ENCODE measurements at places on chromosomes 5 and 9.

DNA sequence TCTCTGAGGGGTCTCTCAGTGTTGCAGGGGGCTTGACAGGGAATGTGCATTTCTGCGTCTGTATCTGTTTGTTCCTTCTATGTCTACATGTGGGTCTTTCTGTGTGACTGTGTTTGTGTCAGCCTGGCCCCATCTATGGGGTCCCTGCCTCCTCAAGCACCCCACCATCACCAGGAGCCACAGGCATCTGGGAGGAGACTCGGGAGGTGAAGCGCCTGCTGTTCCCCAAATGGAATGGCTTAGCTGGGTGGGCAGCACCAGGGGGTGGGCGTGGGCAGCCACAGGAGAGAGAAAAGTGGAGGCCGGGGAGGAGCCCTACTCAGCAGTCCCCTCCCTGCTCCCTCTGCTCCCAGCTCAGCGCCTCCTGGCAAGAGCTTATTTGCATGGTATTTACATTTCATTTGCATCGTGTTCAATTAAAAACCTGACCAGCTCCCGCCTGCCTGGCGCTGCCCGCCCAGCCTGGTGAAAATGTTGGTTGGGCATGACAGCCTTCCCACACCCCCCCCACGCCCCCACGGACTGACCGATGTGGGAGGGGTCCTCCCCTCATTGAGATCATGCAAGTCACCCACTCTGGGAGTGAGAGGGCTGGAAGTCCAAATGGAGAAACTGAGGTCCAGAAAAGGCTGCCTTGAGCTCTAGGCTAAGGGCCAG, 50.5 kb downstream of the CXXC5 start:
- no peak for DNase-seq

GRCh38 chr5:68872088-68872839, 221.6 kb upstream of the SLC30A5 start:
- no peak for DNase-seq

GRCh38 chr5:1748271-1748670, 51.4 kb downstream of the MRPL36 start:
- no peak for DNase-seq

DNA sequence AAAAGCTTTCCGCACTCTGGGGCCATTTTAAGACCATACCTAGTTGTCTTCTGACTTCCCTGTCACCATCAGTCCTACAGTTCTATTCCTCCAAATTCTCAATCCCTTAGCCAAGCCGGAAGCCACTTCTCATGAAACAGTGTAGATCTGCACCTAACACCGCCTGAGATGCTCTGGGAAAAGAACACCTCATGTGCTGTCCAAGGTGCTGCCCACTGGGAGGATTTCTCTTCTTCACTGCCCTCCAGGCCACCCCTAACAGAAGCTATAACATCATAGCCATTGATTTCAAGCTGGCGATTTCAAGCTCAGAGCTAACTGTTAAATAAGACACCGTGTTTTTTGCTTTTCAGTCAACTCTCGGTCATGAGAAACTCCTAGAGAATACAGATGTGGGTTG, 559.3 kb downstream of the CCDC171 start:
- DNase-seq, result no peak

DNA sequence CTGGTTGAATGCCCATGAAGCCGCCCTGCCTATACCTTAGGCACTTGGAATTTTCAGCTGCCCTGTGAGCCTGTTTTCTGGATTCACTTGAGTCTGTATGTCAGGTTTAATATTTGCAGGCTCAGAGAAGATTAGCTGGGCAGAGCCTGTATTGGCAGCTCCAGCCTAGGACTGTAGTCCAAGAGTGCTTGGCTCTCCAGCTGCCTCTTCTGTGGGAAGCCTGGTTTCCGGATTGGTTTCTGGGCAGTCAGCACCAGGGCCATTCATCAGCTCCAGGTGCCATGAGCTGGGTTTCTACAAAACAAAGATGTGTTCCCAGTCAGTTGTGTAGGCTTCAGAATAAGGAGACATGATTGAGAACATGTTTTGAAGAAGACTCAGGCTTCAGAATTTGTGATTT, 90.1 kb downstream of the ARHGAP26 start:
- DNase-seq, result no peak

DNA sequence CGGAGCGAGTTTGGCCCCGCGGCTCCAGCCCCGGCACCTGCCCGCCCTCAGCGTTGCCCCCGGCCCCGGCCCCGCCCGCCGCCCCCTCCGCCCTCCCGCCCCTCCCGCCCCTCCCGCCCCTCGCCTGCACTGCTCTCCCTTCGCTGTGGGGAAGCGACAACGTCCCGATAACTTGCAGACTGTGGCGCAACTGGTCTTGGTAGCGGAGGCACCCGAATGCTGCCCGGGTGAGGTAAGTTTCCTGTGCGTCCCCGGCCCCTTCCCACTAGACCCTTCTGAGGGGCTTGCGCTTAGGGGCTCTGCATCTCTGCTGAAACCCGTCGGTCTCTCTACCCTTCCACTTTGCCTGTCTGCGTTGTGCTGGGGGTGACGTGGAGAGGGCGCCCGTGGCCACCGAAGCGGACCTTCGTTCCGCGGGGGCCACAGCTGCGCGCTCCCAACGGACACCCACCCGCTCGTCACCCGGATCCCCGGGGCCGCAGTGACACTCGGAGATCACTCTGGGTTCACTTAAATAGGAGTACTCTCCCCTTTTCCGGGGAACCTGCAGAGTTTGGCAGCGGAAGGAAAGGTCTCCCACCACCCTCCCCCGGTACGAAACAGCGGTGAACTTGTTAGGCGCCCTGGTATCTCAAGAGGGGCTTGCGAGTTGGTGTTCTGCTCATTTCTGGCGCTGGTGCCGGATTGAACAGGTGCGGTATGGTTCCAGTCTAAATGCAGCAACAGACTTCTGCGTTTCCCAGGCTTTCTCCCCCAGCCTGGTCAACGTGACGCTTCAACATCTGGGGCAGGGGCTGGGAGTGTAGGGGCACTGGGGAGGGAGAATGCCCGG, 707 bp downstream of the PIP5K1B start:
- no peak for DNase-seq

DNA sequence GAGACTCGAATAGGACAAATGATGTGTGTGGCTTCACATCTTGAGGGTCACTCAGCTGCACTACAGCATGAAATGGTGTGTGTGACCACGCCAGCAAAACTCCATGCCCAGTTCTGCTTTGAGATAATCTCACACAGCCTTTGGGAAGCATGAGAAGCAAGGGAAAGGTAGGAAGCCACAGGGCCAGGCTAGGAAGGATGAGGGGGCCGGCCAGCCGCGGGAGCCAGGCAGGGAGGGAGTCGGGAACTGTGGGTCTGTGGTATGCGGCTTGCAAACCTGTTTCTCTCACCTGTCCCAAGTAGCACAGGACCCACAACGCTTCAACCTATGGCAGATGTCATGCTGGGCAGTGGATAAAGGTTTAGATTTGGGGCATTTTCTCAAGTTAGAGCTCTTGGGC, 142.0 kb downstream of the HSPA4 start:
- no peak for DNase-seq

DNA sequence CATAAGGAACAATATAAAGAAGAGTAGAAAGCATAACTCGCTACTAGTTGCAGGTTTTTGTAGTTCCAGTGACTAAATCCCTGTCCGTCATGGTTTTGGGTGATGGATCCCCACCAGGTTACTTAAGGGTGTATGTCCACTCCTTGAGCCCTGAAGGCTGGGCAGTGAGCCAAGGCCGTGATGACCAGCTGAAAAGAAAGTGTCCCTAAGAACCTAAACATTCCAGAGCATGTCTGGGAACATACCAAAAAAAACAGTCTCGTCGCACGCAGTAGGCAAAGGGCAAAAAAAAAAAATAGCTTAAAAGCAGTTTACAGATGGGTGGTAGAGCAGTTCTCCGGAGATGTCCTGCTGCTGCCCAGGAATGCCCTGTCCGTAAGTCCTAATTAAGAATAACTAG, 21.4 kb upstream of the SNAPC3 start:
- no peak for DNase-seq

- no peak for DNase-seq
Observed at GRCh38 chr5:89047571-89047970, 164.6 kb upstream of the MEF2C start.

- no peak for DNase-seq
Observed at GRCh38 chr5:137833463-137833862, 34.2 kb upstream of the MYOT start.

GRCh38 chr9:87567983-87568382, 70.3 kb downstream of the DAPK1 start:
- no peak for DNase-seq

- no peak for DNase-seq
Observed at GRCh38 chr5:35408146-35408545, 177.9 kb upstream of the PRLR start.

- DNase-seq, result no peak
Observed at GRCh38 chr5:170293273-170293672, 4.3 kb downstream of the LCP2 start.

DNA sequence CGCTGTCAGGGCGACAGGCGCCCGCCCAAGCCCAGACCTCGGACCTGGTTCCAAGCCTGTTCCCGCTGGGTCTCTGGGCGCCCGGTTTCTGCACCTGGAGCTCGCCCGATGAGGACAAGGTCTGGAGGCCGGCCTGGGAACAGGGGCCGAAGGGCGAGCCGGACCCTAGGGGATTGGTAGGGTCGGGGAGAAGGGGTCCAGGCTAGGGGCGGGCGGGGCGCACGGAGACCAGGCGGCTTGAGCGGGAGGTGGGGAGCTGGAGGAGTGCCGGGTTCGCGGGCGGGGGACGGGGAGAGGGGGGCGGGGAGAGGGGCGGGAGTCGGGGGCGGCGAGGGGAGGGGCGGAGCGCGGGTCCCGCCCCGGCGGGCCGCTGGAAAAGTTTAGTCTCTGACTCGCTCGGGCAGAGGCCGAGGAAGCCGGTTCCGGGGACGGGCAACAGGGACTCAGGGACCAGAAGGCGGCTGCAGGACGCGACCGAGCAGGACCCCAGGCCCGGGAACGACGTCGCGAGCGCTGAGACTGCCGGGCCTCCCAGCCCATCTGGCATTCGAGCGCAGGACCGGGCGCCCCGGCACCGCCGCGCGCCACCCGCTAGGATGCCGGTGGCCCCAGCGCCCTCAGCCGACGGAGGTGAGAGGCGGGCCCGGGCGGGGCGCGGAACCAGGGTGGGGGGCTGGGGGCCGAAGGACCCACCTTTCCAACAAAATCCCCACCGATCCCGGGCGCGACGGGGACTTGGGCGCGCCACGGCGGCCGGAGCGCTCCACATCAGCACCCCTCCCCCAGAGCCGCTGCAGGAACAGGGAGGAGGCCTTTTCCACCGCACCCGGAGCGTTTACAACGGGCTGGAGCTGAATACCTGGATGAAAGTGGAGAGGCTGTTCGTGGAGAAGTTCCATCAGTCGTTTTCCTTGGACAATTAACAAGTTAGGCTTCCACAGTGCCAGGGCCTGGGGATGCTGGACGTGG, at the start of gene S1PR3:
TSS of gene S1PR3 (plus strand) at position 403 of the 969 bp plus-strand sequence. CDS start 9,733 bp downstream, outside the sequence.
- DNase-seq, result no peak

GRCh38 chr9:1058826-1059487, 8.8 kb downstream of the DMRT2 start:
- no peak for DNase-seq

DNA sequence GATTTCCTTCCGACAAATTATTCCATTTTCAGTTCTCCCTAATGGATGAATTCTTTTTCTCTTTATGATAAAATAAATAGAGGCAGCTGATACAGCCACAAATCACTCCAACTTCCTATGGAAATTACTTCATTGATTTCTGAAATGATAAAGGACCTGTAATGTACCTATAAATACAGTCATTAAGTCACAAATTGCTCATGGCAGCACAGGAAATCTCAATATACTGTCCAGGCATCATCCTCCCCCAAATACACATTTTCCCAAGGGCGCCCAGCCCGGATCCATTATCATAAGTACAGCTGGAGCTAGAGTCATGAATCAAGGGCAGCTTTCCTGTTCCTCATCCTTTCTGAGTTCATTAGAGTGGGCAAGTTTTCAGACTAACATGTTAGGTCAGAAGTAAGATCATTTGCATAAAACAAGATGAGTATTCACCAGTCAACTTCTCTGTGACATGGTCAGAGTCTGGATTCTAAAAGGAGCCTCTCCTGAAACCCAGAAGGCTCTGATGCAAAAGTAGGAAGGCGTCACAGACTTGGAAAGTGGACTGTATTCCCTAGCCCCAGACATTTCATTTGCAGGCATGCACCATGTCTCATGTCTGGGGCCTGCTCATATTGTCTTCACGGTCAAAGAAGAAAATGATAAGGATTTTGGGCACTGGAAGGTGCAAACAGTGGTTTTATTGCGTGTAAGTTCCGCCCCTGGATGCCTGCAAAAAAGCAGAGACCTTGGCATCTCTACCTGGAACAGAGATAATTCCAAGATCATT, 383.2 kb downstream of the PLK2 start:
- no peak for DNase-seq

DNA sequence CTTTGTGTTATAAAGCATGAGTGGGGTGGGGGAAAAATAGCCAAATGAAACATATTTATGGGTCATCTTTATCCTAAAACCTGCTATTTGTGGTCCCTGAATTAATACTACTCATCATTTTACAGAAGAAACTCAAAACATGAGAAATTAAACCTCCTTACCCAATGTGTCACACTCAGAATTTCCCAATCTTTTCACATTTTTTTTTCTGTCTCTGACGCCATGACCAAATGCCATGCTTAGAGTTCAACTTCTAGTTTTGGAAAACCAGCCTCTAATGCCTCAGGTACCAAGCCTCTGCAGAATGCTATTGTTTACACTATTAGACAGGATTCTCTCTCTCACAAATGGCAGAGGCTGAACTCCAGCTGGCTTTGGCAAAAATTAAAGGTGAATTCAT, 505.5 kb upstream of the WWC1 start:
- DNase-seq, result no peak

DNA sequence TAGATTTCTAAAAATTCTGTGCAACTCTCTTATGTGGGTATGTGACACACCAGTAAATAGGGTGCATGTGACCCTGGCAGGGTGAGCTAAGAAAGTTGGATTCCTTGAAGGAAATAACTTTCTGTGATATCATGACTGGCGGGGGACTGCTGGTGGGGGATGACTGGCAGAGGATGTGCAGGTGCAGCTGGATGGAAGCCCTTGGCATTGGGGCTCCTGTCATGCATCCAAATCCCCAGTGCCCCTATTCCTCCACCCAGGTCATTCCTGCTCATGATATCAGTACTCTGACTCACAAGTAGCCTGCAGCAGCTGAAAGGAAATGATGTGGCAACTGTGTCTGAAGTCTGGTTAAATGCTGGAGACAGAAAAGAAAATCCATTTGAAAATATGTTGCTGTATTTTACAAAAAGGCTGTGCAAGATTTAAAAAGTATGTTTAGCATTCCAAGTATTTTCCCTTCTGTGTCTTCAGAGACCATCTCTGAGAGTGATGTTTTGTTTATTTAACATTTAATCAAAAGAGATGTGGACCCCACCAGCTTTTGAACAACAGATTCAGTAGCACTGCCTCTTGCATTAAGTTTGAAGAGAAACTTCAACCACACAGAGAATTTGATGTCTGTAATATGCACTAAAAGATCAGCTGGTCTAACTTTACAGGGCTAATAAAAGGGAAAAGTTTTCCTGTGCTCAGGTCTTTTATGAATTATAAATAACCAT, 17.9 kb upstream of the ZSWIM6 start:
- no peak for DNase-seq

- DNase-seq, result no peak
Observed at GRCh38 chr5:154296525-154297159, 106.1 kb downstream of the GALNT10 start.

DNA sequence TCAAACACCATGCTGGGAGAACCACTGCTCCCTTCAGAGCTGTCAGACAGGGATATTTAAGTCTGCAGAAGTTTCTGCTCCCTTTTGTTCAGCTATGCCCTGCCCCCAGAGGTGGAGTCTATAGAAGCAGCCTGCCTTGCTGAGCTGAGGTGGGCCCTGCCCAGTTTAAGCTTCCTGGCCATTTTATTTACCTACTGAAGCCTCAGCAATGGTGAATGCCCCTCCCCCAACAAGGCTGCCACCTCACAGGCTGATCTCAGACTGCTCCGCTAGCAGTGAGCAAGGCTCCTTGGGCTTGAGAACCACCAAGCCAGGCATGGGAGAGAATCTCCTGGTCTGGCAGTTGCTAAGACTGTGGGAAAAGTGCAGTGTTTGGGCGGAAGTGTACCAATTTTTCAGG, 205.5 kb upstream of the PTGER4 start:
- DNase-seq, result no peak

Measured in T follicular helper cell (primary cell).